ENCODE measurements at places on chromosomes 16 and 17.

DNA sequence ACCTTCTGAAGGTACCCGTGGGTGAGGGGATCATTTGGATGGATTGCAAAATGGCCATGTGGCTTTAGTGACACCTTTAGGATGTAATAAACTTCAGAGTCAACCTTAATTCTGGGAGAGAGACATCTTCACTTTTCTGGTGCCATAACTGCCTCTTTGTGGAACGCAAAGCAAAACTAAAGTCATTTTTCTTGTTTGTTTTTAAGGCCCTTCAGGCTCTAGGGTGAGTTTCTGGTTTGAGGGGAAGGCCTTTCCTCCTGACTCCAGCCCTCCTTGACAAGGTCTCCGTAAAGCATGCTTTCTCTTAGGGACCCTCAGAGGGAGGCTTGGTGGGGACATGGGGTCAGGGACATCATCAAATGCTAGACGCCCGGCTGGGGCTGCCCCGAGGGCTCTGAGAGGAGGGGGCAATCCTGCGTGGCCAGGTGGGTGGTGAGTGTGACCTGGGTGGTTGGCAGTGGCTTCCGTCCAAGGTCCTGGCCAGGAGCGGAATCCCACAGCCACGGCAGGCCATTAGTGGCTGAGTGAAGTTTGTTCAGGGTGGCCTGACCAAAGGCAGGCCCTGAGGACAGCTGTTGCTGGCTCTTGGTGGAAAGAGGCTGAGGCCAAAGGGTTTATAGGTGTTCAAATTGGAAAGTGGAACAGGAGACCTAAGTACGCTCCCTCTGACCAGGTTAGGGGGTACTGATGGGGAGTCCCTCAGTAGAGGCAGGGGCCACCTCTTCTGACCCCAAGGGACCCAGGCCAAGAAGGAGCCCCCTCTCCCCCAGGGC is 112.2 kb downstream of the METRNL start:
- DNase-seq = no peak

- DNase-seq = no peak
Observed at GRCh38 chr17:2239882-2240430, 63.6 kb downstream of the SMG6 start.

DNA sequence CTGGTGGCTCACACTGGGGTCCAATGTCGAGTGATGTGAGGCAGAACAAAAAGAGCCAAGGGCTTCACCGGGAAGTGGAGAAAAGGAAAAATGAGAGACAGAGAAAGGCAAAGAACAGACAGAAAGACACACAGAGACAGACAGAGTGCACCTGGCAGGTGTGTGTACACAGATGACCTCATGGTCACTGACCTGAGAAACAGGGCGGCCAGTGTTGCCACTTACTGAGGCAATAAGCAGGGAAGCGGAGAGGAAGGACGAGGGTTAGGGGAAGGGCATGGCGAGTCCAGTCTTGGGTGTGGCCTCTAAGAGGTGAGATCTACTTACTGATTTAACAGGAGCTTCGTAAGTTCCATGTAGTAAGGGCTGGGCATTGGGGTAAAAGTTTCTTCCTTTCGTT is 7.5 kb downstream of the GINS2 start:
- DNase-seq = no peak

GRCh38 chr17:40646791-40647623 is 611 bp downstream of the SMARCE1 start:
- no peak for DNase-seq

DNA sequence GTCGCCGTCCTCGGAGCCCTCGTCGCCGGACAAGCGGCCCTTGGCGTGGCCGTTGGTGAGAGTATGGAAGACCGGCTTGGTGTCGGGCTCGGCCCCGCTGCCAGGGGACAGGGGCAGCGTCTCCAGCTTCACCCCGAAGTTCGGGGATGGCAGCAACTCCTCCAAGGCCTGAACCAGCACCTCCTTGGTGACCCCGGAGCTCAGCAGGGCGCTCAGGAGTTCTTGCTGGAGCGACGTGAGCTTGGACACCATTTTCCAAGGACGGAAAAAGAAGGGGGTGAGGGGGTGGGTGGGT is 279 bp downstream of the HNF1B start:
- no peak for DNase-seq

- no peak for DNase-seq
Observed at GRCh38 chr17:65184235-65184959, 47.2 kb downstream of the RGS9 start.

GRCh38 chr17:53912117-53912516 is 89.4 kb downstream of the KIF2B start:
- no peak for DNase-seq

GRCh38 chr17:21164620-21165019 is 37.9 kb downstream of the DHRS7B start:
- DNase-seq = no peak

DNA sequence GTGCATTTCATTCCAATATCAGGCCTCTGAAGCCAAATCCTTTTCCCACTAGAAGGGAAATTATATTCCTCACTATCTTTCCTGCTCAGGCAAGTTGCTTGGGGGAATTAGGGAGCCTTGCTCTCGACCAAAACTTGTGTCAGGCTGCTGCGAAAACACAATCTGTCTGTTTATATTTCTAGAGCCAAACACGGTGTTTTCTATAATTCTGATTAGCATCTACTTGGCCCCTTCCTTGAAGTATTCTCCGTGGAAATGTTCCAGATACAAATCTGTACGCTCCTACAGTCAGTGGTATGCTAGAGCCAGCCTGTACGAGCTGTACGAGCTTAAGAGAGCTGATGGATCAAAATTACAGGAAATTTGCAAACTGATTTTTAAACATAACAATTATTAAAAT is 299.3 kb upstream of the SALL1 start:
- DNase-seq = no peak

- DNase-seq = no peak
Observed at GRCh38 chr16:74723256-74723655, 22.6 kb upstream of the MLKL start.
